ENCODE measurements at places on chromosomes 3 and 15. TPM values are rescaled to one million over a fixed set of nuclear protein-coding genes. Genes with fewer than 3 reads are reported as not detected.

Gene C2CD4A
- total RNA-seq, result 0.24 TPM

Gene RLBP1
- not detected for total RNA-seq

Gene ZNF662
- 7.1 TPM for total RNA-seq

Gene CD96
- total RNA-seq, result 4.0 TPM

Gene NDUFB5
- 49.9 TPM for total RNA-seq

Gene FSTL1
- total RNA-seq, result 35.6 TPM

Gene GABPB1
- 9.4 TPM for total RNA-seq

Gene DNAH12
- 8.8 TPM for total RNA-seq

Gene GLT8D1
- total RNA-seq, result 36.6 TPM

Gene SGO1
- 0.49 TPM for total RNA-seq

Gene TGM5
- total RNA-seq, result not detected

GRCh38 chr15:47386459-47386858 lies 330.8 kb upstream of the SEMA6D start:
- H3K27ac ChIP-seq, result no peak overlapping the region
- no peaks in the 10 kb centered on the region for H3K27me3 ChIP-seq
- H3K4me1 ChIP-seq, result no peaks in the 10 kb centered on the region
- no peaks in the 10 kb centered on the region for H3K36me3 ChIP-seq
- no peak for DNase-seq

DNA sequence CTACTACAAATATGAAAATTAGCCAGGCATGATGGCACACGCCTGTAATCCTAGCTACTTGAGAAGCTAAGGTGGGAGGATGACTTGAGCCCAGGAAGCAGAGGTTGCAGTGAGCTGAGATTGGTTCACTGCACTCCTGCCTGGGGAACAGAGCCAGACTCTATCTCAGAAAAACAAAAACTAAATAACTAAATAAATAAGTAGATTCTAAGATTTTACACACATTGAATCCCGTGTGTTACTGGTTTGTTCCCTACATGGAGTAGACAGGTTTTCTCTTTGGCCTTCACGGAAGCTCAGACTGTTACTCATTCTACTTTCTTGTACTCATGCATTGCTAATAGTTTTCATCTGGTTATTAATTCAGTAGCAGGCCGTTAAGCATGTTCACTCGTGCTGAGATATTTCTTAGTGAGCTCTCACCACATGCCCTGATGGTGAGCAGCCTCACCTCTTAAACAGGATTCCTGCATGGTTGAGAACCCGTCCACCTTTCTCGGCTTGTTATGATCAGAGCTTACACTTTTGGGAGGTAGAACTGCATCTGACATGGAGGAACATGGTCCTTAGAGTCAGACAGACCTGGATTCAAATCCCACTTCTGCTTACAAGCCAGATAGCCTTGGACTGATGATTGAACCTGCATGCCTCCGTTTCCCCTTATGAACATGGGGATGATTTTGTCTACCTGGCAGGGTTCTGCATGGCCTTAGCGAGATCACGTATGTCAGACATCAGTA lies 49.1 kb downstream of the CMTM7 start:
- no peak overlapping the region for H3K27ac ChIP-seq
- H3K4me3 ChIP-seq, result no peak overlapping the region
- H3K36me3 ChIP-seq, result no peaks in the 10 kb centered on the region

DNA sequence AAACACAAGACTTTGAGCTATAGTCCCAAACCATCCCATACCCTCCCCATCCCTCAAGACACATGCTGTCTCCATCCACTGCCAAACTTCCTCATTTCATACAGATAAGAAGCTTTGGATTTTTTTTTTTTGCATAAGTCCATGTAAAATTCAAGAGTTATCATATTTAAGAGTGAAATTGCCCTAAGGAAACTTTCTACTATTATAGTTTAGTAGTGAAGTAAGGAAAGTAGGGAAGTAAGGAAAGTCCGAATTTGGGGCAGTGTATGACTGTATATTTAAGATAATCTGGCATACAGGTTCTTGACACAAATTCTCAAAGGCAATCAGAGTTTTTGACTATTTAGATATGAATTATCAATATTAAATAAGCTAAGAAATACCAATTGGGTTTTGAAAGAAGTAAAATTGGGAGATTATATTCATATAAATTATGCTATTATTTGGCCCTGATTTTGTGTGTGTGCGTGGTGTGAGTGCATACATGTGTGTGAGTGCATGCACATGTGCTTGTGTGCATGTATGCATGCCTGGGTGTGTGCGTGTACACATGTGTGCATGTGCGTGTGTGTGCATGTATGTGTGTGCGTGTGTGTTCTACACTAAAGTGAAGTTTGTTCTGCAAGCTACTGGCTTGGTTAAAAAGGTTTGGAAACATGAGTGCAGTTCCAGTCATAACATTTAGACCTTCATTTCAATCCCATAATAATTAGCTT lies 83.6 kb upstream of the MBNL1 start:
- no peaks in the 10 kb centered on the region for H3K4me1 ChIP-seq
- H3K4me3 ChIP-seq, result no peak overlapping the region
- no peak for DNase-seq
- H3K36me3 ChIP-seq, result no peaks in the 10 kb centered on the region
- H3K27ac ChIP-seq, result no peak overlapping the region
- no peaks in the 10 kb centered on the region for H3K27me3 ChIP-seq

- H3K36me3 ChIP-seq, result no peaks in the 10 kb centered on the region
- DNase-seq, result no peak
- no peaks in the 10 kb centered on the region for H3K27me3 ChIP-seq
- H3K4me3 ChIP-seq, result no peak overlapping the region
- peaks cover 10% of the 10 kb centered on the region for H3K4me1 ChIP-seq
These were observed 105.1 kb downstream of the CPN2 start for GRCh38 chr3:194245975-194246561.

DNA sequence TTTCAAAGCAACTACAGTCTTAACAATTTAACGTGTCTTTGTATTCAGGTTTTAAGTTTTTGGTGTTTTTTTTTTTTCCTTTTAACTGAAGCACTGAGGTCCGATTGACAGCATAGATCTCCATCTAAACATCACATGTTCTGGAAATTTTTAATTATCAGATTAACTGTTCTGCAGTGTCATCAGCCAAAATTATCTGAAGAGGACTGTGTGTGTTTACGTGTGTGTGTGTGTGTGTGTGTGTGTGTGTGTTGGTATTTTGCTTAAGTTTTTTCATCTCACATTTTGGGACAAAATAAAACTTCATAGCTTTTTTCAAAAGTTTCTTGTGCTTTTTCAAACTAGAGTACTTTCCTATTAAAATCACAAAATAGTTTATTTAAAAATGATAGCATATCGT lies 1.8 kb downstream of the PIK3CA start:
- no peak for DNase-seq
- H3K36me3 ChIP-seq, result no peaks in the 10 kb centered on the region
- H3K4me1 ChIP-seq, result peaks cover 20% of the 10 kb centered on the region
- no peak overlapping the region for H3K4me3 ChIP-seq
- no peak overlapping the region for H3K27ac ChIP-seq

DNA sequence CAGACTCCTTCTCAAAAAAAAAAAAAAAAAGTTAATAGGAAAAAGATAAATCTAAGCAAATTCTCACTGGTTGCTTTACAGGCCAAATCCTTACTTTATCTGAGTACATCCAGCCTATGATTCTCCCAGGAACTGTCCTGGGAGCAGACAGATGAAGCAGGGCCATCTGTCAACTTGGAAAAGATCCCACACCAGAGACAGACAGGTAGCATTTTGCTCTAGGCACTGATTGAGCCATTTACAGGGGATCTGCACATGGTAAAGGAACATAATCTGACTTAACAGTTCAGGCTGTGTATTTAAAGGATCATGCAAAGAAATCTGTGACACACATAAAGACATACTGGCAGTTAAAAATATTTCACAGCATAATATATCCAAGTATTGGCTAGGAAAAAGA lies 1006.5 kb downstream of the TBL1XR1 start:
- no peaks in the 10 kb centered on the region for H3K36me3 ChIP-seq
- no peaks in the 10 kb centered on the region for H3K4me1 ChIP-seq
- no peak overlapping the region for H3K27ac ChIP-seq
- H3K27me3 ChIP-seq, result no peaks in the 10 kb centered on the region
- DNase-seq, result no peak

DNA sequence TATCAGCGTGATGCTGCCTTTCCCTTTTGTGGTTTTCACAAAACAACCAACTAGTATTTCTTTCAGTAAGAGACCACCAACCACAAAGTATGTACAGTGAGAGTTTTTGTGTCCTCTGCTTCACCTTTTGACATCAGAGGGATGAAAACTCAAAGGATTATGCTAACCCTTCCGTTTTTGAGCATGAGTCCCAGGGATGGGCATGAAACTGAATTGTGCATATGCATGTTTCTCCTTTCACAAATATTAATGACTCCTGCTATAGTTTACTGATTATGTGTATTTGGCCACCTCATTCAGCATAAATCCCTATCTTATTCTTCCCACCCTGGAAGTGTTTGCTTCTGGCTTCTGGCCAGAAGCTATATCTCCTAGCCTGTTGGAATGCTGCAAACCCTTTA lies 59.2 kb downstream of the RSRC1 start:
- no peak overlapping the region for H3K27ac ChIP-seq
- H3K27me3 ChIP-seq, result no peaks in the 10 kb centered on the region
- no peaks in the 10 kb centered on the region for H3K4me1 ChIP-seq

DNA sequence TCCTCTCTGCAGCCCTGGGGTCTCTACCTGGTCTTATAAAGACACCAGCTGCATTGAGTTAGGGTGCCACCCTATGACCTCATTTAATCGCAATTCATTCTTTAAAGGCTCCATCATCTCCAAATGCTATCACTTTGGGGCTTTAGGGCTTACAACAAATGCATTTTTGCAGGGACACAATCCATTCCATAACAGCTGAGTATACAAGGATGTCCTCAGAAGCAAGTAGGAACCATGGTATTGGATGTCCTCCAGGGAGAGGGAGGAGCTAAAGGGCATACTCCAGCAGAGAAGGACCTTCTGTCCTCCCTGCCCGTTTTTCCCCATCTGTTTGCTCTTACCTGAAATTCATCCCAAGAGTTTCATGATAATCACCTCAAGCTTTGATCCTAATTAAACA lies 30.3 kb downstream of the UMPS start:
- no peak overlapping the region for H3K27ac ChIP-seq
- H3K36me3 ChIP-seq, result peaks cover 27% of the 10 kb centered on the region
- H3K4me1 ChIP-seq, result peaks cover 11% of the 10 kb centered on the region
- no peaks in the 10 kb centered on the region for H3K27me3 ChIP-seq
- DNase-seq, result no peak

DNA sequence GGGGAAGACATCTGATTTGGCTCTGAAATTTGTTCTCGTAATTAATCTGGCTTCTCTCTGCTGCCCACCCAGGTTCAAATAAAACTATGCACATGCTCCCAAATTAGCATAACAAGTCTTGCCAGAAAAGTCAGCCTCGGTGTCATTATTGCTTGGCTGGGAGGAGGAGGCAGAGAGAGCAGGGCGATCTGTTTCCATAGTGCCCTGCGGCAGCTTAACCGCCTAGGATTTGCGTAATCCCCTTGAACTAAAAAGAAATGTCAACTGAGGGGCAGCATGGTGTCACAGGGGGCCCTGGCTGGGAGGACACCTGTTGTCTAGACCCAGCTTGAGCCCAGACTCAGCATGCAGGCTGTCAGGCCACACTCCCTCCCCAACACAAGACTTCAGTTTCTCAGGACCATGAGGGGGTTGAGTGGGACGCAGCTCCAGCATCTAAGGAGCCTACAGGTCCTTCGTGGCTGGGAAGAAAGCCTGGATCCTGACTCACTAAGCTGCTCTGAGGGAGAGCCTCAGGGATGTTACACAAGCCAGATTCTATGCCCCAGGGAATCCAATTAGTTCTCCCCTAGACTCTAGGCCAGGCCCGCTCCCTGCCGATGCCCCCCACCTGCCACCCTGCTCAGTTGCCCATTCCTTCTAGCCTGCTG lies 17.3 kb downstream of the MRPS11 start:
- no peaks in the 10 kb centered on the region for H3K4me1 ChIP-seq
- no peaks in the 10 kb centered on the region for H3K27me3 ChIP-seq
- DNase-seq, result no peak
- no peak overlapping the region for H3K27ac ChIP-seq
- H3K4me3 ChIP-seq, result no peak overlapping the region
- no peaks in the 10 kb centered on the region for H3K36me3 ChIP-seq

DNA sequence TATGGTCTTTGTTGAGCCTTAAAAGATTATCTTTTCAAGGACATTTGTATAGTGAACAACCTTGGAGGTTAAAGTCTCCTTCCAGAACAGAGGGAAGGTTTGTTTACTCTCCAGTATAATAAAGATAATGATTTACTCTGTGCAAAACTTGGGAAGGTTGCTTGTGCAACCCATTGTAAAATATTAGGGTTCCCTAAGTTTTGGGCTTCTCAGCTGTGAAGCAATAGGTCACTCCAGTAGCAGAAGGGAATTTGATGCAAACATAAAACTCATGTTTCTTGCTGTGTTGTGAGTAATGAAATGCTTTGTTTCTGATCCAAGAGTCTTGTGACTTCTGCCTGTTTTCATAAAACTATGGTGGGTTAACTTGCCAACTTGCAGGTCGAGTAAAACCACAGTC lies 177.5 kb downstream of the SUCNR1 start:
- no peaks in the 10 kb centered on the region for H3K4me1 ChIP-seq
- no peak for DNase-seq
- H3K4me3 ChIP-seq, result no peak overlapping the region
- no peaks in the 10 kb centered on the region for H3K36me3 ChIP-seq
- H3K27ac ChIP-seq, result no peak overlapping the region

DNA sequence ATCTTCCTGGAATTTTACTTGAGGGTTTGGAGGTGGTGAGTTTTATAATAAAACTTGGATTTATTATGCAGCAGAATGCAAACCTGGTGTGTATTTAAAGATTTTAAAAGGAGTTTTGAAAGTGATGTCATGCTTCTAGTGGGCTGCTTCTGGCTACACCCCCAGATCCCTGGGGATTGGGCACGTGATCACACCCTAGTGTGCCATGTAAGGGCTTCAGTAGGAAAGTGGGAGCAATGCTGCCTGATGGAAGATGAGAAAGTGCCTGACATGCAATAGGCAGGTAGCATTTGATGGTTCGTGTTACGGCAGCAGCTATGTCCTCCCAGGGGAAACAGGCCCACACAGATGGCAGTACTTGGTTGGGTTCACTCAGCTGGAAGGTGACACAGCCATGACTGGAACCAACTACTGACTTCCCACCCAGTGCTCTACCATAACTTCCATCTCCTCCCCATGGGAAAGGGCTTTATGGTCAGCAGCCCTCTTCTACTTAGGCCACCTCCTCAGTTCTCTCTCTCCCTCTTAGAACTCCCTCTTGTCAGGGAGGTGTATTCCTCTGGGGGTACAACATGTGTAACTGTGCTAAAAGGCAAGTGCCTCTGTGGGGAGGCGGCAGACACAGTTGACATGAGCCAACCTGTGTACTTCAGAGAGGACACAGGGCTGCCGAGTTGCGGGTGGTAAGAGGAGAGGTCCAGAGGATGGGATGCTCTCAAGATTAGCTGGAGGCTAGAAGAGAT lies 5.6 kb downstream of the ITPKA start:
- peaks cover 43% of the 10 kb centered on the region for H3K4me1 ChIP-seq
- H3K36me3 ChIP-seq, result no peaks in the 10 kb centered on the region
- DNase-seq, result no peak
- H3K4me3 ChIP-seq, result no peak overlapping the region
- peaks cover 26% of the 10 kb centered on the region for H3K27me3 ChIP-seq

GRCh38 chr3:42654331-42655201 lies 1.1 kb downstream of the ZBTB47 start:
- DNase-seq, result peak; percentile 93
- peak overlapping the region; percentile 79 for H3K4me3 ChIP-seq
- H3K27me3 ChIP-seq, result no peaks in the 10 kb centered on the region
- peak overlapping the region; percentile 81 for H3K27ac ChIP-seq
- H3K4me1 ChIP-seq, result peaks cover 48% of the 10 kb centered on the region

All from upper lobe of left lung (tissue), 6 donors.